ENCODE measurements at places on chromosomes 2 and 18.

- no peak for DNase-seq
Observed at GRCh38 chr18:35345950-35346349, 1.7 kb upstream of the ZNF24 start.

DNA sequence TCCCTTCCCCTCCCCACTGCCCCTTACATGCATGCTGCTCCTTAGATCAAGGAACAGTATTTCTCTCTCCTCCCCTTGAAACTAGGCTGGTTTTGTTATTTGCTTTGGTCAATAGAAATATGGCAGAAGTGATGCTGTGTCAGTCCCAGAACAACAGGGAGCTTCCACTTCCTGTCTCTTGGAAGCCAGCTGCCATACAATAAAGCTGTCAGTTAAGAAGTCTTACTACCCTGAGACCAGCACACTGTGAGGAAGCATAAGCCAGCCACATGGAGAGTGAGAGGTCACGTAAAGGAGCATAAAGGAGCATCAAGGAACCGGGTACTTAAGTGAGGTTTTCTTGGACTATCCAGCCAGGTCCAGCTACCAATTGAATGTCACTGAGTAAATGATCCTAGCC lies 126.6 kb downstream of the NOL4 start:
- DNase-seq = no peak

DNA sequence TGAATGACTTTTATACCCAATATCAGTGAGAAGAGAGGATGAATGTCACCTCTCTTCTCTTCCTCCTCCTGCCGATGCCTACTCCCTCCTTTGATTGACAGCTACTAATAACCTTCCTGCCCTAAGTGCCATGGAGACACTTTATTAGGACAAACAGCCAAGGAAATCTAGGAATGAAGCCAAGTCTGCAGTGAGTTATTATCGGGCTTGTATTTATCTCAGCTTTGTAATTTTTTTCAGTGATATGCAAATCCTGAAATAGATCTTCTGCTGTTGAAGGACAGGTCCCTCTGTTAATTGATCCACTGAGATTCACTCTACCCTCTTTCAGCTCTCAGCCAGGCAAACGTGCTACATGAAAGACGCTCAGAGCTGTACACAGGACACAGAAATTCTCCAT lies 686.7 kb downstream of the TMEM182 start:
- no peak for DNase-seq

DNA sequence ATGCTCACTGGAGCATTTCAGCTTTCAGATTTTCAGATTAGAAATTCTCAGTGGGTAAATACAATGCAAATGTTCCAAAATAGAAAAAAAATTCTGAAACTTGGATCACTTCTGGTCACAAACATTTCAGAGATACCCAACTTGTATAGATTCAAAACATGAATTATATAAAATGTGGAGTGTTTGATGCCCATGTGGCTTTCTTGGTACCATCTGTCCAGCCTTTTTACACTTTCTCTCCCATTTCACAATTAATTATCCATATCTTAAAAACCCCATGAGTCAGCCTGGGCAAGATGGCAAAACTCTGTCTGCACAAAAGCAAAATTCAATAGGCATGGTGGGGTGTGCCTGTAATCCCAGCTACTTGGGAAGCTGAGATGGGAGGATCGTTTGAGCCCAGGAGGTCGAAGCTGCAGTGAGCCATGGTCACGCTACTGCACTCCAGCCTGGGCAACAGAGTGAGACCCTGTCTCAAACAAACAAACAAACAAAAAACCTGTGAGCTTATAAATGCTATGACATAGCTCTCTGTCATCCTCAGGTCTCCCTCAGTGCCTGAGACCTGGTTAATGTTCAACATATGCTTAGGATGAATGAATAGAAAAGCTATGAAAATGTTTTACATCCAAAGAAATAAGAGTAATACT lies 146.3 kb upstream of the TTC39C start:
- no peak for DNase-seq

GRCh38 chr2:33215299-33215698 lies 261.1 kb upstream of the RASGRP3 start:
- DNase-seq = no peak

DNA sequence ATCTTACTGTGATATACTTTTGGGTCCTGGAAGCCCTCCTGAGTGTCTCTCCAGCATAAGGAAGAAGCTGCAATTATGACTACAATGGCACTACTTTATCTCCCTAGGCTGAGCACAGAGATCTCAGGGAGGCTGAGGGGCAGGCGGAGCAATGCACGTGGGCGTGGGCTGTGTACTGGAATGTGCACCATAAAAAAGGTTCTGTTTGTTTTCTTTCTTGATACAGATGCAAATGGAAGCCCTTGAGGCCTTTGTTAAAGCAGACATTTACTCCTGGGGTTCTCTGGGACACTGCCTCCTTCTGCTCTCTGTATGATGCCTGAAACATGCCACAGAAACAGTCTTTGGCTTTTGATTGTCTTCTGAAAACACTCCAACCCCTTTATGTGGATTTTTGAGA lies 79.1 kb upstream of the DLX2 start:
- peak; percentile 77 for DNase-seq

GRCh38 chr2:172430678-172431077 lies 3.3 kb downstream of the ITGA6 start:
- DNase-seq = no peak

- no peak for DNase-seq
Observed at GRCh38 chr2:134336921-134337320, 83.0 kb downstream of the MGAT5 start.

- DNase-seq = no peak
Observed at GRCh38 chr2:28327956-28328922, 64.4 kb upstream of the FOSL2 start.

- no peak for DNase-seq
Observed at GRCh38 chr2:46893269-46893939, 22.2 kb downstream of the MCFD2 start.

- DNase-seq = peak; percentile 69
Observed at GRCh38 chr2:160194946-160195345, 5.1 kb downstream of the ITGB6 start.

GRCh38 chr2:205024822-205025518 lies 479.7 kb downstream of the PARD3B start:
- peak; percentile 94 for DNase-seq

GRCh38 chr18:23433360-23433759 lies 19.7 kb upstream of the RIOK3 start:
- no peak for DNase-seq

DNA sequence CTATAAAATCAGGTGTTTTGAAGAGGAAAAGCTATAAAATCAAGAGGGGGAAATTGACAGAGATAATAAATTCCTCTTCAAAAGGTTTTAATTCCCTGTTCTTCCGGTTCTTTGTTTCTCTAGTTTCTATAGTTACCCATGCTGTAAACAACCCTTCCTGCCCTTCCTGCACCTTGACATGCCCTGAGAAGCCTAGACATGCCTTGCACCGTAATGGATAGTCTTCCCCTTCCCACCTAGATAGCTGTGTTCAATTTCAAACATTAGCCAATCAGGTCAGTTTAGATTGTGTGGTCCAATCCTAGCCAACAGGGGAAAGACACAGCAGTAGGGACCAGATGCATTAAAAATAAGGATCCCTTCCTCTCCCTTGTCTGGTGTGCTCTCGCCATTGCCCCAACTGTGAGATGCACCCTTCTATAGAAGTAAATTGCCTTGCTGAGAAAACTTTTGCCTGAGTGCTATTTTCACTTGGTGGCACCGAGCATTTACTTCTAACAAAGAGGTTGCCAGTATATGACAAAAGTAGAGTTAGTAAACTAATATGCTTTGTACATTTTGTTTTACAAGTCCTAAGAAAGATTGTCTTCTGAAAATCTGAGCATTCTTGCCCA lies 27.1 kb downstream of the SULT1C4 start:
- DNase-seq = no peak

- no peak for DNase-seq
Observed at GRCh38 chr18:52190195-52190594, 149.8 kb upstream of the DCC start.

GRCh38 chr2:127763776-127764175 lies 47.2 kb downstream of the WDR33 start:
- no peak for DNase-seq

- no peak for DNase-seq
Observed at GRCh38 chr2:148926981-148927401, 52.0 kb downstream of the KIF5C start.

GRCh38 chr2:55033076-55033742 lies 17.0 kb downstream of the RTN4 start:
- no peak for DNase-seq

GRCh38 chr18:78780719-78781600 lies 198.7 kb upstream of the SALL3 start:
- DNase-seq = peak; percentile 43

DNA sequence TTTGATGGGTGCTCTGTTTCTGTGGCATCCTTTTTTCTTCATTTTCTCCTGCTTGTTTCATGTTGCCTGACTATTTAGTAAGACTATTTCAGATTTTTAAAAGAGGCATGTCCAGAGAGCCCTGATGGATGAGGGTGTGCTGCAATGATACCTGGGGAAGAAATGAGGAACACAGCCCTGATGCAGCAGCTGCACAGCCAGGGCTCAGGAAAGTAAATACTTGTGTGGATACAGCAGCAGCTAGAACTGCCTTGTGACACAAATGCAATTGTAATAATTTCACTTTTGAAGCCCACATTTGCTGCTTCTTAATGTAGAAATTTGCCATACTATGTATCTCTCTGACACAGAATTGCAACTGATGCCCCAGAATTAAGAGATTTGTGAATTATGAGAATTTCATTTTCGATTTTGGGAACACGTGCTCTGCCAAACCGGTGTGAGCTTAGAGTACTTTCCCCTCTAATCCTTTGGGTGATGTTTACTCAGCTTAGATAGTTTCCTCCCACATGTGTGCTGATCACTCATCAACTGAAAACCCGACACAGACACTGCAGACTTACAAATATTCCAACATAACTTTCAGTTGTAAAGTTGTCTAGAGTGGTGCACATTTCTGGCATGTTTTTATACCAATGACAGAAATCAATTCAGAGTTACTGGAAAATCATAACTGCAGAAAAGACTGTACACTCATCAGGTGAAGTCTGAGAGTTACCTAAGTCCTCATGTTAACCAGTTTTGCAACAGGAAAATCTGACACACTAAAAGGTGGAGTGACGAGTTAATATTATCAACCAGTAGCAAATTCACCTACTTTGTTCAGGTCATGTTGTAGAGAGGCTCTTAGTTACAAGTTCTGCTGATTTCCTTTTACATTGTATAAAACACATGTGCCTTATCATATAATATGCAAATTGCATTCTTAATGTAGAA lies 383.4 kb downstream of the CBLN2 start:
- no peak for DNase-seq

- DNase-seq = no peak
Observed at GRCh38 chr2:66733364-66733999, 298.6 kb downstream of the MEIS1 start.

DNA sequence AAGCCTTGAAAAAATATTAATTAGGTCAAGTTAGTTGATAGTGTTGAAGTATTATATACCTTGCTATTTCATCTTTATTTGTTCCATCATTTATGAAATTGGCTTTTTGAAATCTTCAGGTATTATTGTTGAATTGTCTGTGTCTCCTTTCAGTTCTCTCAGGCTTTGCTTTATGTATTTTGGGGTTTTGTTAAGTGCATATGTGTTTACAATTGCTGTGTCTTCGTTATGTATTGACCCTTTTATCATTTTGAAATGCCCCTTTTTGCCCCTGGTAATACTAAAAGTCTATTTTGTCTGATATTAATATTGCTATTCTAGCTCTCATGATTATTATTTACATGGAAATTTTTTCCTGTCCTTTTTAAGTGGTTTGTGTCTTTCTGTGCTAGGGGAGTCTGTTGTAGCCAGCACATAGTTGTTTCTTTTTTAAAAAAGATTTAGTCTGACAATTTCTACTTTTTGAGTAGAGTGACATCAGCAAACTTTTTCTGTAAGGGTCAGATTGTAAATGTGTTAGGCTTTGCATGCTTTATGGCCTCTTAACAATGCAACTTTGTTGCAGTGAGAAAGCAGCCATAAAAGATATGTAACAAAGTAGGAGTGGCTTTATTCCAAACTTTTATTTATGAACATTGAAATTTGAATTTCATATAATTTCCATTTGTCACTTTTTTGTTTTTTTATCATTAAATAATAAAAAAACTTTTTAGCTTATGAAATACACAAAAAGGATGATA lies 19.9 kb downstream of the SOCS6 start:
- DNase-seq = no peak

DNA sequence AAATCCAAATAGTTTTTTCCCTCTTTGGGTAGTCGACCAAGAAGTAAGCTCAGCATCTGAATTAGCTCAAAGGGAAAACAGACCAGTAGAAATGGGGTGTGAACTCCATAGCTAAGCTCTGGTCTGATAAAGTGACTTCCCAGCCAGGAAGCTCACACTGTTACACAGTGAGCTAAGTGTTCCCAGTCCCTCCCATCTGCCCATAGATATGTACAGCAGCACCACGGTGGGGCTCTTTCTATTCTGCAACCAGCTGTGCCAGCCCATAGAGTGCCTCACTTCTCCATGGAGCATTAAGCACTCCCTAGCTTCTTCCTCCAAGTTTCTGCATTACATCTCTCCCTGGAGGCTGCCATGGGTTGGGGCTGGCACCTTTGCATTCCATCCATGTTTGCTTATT lies 27.6 kb upstream of the NEMP2 start:
- DNase-seq = no peak

DNA sequence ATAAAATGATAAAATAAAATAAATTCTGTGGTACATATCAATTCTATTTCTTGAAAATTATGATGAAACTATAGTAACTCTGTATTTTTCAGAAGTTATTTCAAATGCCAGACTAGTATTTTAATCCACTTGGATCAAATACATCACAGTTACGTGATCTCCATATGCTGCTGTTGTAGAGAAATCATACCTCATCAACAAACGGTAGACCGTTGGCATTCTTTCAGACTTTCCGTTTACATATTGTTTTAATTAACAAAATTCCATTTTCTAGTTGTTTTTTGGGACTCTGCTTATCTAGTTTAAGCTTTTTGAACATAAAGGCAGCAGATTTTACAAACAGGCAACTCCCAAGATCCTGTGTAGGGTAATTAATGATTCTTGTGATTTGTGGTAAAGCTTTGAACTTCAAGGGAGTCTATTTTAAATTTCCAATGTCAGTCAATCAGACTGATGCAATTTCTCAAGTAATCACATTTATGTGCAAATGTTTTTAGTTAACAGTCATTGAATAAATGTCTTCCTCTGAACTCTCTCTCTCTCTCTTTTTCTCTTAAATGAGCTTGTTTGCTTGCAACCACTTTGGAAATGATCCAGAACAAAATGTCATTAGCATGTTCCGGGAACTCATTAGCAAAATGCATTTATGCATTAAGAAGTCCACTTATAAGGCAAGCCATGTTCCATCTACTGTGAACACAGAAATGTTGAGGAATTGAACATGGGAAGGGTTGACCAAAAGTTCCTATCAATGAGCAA lies 31.8 kb downstream of the NYAP2 start:
- no peak for DNase-seq

- DNase-seq = no peak
Observed at GRCh38 chr18:11570769-11571412, 38.5 kb upstream of the SLC35G4 start.

DNA sequence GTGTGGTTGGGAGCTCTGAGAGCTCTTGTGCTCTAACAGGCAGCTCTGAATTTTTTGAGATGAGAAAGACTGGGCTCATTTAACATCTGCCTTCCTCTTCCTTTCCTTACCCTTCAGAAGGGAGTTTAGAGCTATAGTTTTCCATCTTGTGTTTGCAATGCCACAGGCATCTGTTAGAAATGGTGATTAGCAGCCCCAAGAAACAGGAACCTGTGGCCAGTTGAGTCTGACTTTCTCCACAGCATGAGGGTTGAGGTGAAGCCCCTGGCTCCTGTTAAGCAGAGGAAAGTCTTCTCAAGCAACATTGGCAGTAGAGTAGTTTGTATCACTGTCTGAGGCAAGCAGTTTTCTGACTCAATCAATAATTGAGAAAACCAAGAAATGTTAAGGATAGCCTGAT lies 577.4 kb downstream of the ZEB2 start:
- no peak for DNase-seq

GRCh38 chr18:21851327-21851961 lies 110.9 kb downstream of the MIB1 start:
- DNase-seq = no peak
